M059J (cell line): ENCODE measurements at places on chromosomes 1 and 21.
A peak's percentile ranks its signal among the peaks of the same experiment; 100 is the strongest.

- DNase-seq, result peak; percentile 95
Measured at GRCh38 chr1:212234431-212235395, 50.5 kb upstream of the PPP2R5A start.

GRCh38 chr21:45599146-45599581 lies 44.4 kb upstream of the PCBP3 start:
- no peak for DNase-seq

DNA sequence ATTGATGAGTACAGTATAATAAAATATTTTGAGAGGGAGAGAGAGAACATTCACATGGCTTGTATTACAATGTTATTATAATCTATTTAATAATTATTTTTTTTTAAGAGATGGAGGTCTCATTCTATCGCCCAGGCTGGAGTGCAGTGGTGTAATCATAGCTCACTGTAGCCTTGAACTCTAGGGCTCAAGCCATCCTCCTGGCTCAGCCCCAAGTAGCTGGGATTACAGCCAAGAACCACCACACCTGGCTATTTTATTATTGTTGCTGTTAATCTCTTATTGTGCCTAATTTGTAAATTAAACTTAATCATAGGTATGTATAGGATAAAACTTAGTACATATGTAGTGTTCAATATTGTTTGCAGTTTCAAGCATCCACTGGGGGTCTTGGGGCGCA lies 57.8 kb downstream of the HS2ST1 start:
- DNase-seq, result no peak

GRCh38 chr1:88984569-88984968 lies 7.9 kb downstream of the KYAT3 start:
- no peak for DNase-seq

- peak; percentile 61 for DNase-seq
Measured at GRCh38 chr1:46137916-46138315, 5.5 kb upstream of the PIK3R3 start.

DNA sequence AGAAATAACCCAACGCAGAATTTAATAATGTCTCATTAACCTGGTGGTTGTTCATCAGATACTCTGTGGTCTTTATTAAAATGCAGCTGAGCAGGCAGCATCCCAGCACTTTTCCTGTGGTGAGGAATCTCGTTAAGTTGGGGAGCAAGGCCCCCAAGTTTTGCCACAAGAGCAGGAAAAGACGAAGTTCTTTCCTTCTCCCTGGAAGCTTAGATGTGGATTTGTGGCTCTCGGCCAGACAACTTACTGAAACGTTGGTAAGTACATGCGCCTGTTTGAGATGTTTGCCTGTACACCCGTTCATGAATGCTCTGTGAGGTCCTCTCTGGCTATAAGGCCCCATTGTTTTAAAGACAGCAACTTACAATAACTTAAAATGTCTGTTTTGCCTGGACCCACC lies 34.3 kb upstream of the PDE9A start:
- no peak for DNase-seq

DNA sequence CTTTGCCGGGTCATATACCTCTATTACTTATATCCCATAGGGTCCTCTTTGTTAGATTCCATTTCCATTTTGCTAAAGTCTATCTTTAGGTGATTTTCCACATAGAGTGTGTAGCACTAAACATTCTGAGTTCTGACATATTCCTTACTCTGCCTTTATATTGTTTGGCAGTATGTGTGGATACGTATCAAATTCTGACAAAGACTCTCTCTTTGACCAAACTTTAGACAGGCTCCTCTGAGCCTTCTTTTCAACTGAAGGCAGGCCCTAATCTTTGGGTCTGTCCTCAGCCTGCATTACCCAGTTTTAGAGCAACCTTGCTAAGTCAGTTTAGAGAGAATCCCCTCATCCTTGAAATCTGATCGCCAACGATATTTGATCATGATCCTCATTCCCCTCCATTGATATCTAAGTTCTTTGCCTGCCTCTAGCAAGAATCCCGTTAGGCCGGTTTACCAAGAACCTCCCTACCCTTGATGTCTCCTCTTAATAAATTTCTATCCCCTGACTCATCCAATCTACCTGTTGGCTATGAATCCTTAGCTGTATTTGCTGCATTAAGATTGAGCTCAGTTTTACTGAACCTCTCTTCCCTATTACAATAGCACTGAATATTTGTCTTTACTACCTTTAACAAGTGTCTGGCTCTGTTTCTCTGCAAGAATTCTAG lies 10.4 kb upstream of the PPT1 start:
- DNase-seq, result no peak

GRCh38 chr1:239952348-239953308 lies 139.1 kb upstream of the FMN2 start:
- peak; percentile 16 for DNase-seq

DNA sequence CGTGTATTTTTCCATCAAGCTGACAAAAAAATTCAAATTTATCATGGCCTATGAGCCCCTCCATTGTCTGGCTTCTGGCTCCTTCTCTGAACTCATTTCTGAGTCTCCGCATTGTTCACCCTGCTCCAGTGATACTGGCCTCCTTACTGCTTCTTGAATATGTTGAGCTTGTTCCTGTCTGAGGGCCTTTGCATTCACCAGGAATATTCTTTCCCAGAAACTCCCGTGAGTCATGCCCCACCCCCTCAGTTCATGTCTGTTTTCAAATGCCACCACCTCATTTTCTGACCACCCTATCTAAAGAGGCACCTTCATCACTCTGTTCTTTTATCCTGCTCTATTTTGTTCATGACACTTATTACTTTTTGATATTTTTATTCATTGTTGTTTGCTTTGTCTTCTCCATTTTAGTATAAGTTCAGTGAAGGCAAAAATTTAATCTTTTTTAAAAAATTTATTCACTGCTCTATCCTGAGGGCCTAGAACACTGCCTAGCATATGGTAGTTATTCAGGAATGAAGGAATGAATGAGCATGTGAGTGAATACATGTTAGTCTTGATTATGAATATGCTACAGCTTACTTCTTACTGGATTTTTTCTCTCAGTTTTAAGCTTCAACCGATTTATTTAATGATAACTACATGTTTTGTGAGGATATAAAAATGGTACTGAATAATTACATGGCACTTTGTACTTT lies 140.4 kb upstream of the C1orf105 start:
- DNase-seq, result peak; percentile 46

DNA sequence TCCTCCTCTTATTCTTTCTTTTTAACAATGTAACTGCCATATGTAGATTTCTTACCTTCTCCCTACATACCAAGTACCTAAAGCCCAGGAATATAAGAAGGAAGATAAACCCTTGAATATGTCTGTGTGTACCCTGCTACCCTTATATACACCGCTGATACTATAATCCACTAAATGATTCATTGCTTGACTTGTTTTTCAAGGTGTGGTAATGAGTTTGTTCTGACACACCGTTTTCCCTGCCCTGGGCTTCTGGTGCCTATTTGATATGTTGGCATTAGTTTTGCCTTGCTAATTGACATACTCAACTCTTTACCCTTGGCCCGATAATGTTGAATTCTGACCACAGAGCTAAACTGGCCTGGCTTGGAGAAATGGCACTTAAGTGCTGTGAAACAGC lies 64.3 kb downstream of the IL23R start:
- no peak for DNase-seq

- no peak for DNase-seq
Measured at GRCh38 chr1:171381866-171382210, 67.9 kb downstream of the FMO4 start.

- DNase-seq, result peak; percentile 80
Measured at GRCh38 chr1:89311757-89312156, 39.1 kb upstream of the GBP5 start.

GRCh38 chr1:92409946-92410549 lies 76.7 kb downstream of the GFI1 start:
- DNase-seq, result no peak

- peak; percentile 35 for DNase-seq
Measured at GRCh38 chr1:15618077-15618654, 908 bp downstream of the DDI2 start.

DNA sequence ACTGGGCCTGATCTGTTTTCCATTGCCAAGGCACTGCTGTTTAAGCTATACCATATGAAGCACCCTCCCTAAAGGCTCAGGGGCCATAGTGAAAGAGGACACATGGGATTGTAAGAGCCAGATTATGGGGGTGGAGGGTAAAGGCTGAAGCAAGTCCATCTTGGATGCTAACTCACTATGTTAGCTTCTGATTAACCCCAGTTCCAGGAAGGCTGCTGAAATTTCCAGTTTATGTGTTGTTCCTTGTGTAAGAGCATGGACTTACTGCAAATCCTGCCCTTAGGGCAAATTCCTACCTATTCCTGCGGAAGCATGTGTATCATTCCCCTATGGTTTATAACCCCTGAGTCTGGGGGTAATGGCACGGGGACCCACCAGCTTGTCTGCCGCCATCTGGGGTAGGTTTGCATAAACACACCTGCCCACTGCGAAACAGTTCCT lies 91.8 kb upstream of the SERBP1 start:
- DNase-seq, result peak; percentile 45

GRCh38 chr1:12565966-12566352 lies 52.1 kb downstream of the DHRS3 start:
- no peak for DNase-seq

GRCh38 chr1:206794294-206794908 lies 22.1 kb upstream of the IL10 start:
- no peak for DNase-seq
